Daoy (cell line): ENCODE measurements at places on chromosomes 11 and 22. TPM values are rescaled to one million over a fixed set of nuclear protein-coding genes. Genes with fewer than 3 reads are reported as not detected.

ZNF214 gene
- total RNA-seq, result 1.8 and 4.6 TPM in 2 replicates

MSANTD4 gene
- total RNA-seq, result 10.6 and 15.2 TPM in 2 replicates

CDC42BPG gene
- 0.06 and 0.15 TPM in 2 replicates for total RNA-seq

SMARCB1 gene
- 125 and 144 TPM in 2 replicates for total RNA-seq

MYRF gene
- 0.68 and 2.1 TPM in 2 replicates for total RNA-seq
